ENCODE measurements at places on chromosomes 11 and 22.

- DNase-seq: no peak
These were observed 5.5 kb downstream of the PRPF19 start for GRCh38 chr11:60900673-60901404.

GRCh38 chr22:37139762-37140161 is 10.0 kb downstream of the IL2RB start:
- DNase-seq: no peak

DNA sequence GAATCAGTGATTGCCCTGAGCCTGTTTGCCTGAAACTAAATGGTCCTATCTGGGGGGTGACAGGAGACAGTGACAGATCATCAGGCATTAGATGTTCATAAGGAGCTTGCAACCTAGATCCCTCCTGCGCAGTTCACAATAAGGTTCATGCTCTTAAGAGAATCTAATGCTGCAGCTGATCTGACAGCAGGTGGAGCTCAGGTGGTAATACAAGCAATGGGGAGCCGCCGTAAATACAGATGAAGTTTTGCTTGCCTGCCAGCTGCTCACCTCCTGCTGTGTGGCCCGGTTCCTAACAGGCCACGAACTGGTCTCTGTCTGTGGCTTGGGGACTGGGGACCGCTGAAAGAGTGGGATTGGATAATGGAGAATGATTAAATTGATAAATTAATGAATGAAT is 14.0 kb downstream of the NOX4 start:
- peak; percentile 11 for DNase-seq

- DNase-seq: peak; percentile 92
These were observed 1.2 kb upstream of the MICALL1 start for GRCh38 chr22:37904572-37905533.

- DNase-seq: no peak
These were observed 6.5 kb upstream of the IL18BP start for GRCh38 chr11:71992136-71992730.

GRCh38 chr11:7437696-7438095 is 47.6 kb upstream of the OLFML1 start:
- DNase-seq: no peak

DNA sequence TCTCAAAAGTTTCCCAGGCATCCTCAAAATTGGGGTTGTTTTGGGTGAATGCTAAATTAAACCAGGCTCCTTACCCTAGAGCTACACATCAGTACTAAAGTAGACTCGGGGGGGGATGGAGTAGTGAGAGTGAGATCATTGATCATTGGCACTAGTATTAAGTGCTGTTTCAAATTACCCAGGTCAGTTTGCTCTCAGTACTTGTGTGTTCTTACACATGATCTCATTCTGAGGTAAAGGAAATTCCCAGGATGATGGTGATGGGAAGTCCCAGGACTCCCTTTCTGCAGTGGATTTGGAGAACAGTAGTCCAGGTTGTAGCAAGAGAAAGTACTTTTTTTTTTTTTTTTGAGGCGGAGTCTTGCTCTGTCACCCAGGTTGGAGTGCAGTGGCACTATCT is 12.5 kb downstream of the RBM4 start:
- no peak for DNase-seq

DNA sequence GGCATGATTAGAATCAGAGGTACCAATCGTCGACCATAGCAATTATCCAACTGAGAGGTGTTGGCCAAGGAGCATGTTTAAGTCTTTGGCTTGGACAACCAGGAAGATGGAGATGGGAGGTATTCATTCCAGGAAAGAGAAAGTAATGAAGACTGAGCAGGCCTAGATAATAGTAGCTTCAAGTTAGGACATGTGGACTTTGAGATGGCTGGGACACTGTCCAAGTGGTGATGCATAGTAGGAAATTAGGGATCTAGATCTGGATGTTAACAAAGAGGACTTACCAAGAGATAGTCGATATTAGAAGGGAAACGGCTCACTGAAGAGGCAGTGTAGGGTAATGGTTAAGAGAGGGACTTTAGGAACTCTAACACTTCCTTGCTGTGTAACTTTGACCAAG is 266.7 kb downstream of the FAM76B start:
- no peak for DNase-seq

GRCh38 chr11:57751676-57752253 is at the start of gene BTBD18:
Gene BTBD18, minus strand, starts transcription at chr11:57751819. Its CDS starts 631 bp downstream, at chr11:57751188.
- DNase-seq: peak; percentile 56

GRCh38 chr11:46694607-46695006 is 5.8 kb downstream of the ARHGAP1 start:
- DNase-seq: no peak

DNA sequence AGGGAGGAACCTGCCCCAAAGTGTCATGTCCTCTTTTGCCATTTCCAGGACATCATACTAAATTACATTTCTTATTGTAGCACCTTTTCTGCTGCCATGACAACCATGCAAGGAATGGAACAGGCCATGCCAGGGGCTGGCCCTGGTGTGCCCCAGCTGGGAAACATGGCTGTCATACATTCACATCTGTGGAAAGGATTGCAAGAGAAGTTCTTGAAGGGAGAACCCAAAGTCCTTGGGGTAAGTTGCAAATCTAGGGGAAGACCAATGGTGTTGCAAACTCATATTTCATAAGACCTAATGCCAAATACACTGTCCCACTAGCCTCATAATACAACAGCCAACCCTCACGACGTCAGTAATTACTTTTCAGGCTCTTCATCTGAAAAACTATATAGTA is 11.7 kb downstream of the MS4A4A start:
- no peak for DNase-seq

DNA sequence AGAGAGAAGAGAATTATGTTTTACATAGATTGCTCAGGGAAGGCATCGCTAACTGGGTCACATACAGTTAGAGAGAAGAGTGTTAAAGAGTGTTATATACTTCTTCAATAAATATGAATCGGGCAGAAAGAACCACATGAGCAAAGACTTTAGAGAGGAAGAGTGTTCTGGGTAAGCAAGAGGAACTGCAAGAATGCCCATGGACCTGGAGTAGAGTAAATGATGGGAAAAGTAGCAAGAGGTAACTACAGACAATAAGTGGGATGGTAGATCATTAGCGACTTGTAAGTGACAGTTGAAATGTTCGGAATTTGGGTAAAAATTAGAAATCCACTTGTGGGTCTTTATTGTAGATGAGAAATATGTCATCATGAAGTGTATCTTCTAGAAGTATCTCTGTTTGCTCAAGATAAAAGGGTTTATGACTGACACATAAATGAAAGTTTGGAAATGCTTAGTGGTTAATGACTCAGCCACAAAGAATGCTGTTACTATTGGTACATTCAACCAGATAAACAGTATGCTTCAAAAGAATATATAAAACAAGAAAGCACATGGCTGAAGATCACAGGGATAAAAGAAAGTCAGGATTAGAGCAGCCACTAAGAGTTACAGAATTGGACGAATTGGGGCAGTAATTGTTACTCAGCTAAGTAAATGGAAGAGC is 229.3 kb downstream of the CASP12 start:
- DNase-seq: peak; percentile 93

DNA sequence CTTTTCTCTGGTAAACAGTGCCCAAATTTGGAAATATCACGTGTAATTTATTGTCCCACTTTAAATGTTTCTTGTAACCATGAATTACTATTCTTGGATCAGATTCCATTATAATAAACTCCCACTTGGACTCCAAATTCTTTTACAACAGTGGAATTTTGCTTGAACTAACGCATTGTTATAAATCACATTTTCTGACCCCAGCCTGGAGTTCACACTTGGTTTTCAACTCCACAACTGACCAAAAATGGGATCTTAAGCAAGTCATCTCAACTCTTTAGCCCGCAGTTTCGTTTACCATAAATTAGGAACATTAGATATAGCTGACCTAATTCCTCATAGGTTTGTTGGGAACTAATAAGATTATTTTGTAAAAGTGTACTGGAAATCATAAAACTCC is 336.8 kb upstream of the NCAM1 start:
- no peak for DNase-seq

GRCh38 chr11:115298300-115299012 is 205.8 kb downstream of the CADM1 start:
- no peak for DNase-seq

- no peak for DNase-seq
These were observed 135.5 kb downstream of the PARVA start for GRCh38 chr11:12512826-12513395.

GRCh38 chr22:28650463-28650862 is 29.2 kb downstream of the TTC28 start:
- DNase-seq: no peak

DNA sequence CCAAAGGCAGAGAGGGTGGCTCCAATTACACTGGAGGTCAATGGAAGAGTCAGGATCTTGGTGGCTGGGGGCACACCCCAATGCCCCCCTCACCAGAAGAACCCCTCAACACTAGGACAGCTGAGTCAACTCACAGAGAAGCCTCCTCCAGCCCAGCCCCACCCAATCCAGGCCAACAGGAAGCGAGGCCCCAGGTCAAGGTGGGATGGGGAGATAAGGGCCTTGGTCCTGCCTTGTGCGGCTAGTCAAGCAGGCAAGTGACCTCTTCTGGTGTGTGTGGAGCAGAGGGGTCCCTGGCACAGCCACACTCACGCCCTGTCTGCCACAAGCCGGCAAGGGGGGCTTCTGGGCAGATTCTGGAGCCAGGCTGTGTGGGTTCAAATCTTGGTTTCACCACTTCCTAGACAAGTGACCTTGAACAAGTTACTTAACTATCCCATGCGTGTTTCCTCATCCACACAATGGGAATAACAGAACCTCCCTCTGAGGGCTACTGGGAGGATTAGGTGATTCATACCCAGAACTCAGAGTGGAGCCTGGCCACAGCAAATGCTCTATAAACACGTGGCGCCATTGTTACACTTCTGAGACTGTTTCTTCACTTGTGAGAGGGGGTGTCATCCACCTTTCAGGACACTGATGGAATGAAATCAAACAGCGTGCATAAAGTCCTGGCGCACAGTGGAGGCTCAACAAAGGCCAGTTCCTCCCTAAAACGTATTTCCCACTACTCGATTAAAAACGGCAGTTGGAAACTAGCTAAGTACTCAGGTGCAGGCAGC is 3.2 kb downstream of the TTLL12 start:
- DNase-seq: no peak

DNA sequence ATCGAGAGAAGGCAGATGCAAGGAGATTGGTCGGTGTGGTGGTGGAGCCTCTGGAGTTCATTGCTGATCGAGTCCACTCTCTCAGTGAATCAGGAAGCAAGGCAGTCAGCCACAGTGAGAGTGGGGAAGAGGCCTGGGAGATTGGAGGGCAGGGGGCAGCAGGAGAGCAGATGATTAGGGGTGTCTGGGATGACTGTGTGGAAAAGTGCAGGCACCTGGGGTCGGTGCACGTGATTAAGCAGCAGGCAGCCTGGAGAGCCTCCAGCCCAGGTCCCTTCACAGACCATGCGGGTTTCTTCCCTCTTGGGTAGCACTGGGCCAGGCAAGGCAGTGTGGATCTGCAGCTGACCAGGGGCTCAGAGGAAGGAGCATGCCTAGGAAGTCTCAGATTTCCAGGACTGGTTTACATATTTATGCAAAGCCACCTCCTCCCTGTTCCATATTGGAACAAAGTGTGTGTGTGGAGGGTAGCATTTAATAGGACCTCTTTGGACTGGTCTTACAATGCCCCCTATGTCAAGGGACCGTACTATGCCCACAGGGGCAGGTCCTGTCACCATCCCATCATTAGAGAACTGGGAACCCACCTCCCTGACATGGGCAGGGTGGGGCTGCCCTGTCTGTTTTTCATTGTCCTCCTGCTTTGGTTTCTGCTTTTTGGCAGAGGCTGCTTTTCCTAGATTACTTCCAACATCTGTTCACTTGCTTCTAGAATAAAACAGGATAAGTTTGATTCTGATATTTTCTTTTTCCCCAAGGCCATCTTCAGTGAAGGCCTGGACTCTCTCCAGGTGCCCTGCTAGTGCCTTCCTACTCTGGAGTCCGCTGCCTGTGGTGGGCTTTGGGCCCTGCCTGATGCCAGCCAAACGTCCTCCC is 14.0 kb upstream of the GDPD5 start:
- DNase-seq: no peak

- peak; percentile 96 for DNase-seq
These were observed 56.9 kb upstream of the PRSS23 start for GRCh38 chr11:86743223-86744118.

GRCh38 chr11:6333095-6333494 is 12.8 kb upstream of the CAVIN3 start:
- DNase-seq: no peak

DNA sequence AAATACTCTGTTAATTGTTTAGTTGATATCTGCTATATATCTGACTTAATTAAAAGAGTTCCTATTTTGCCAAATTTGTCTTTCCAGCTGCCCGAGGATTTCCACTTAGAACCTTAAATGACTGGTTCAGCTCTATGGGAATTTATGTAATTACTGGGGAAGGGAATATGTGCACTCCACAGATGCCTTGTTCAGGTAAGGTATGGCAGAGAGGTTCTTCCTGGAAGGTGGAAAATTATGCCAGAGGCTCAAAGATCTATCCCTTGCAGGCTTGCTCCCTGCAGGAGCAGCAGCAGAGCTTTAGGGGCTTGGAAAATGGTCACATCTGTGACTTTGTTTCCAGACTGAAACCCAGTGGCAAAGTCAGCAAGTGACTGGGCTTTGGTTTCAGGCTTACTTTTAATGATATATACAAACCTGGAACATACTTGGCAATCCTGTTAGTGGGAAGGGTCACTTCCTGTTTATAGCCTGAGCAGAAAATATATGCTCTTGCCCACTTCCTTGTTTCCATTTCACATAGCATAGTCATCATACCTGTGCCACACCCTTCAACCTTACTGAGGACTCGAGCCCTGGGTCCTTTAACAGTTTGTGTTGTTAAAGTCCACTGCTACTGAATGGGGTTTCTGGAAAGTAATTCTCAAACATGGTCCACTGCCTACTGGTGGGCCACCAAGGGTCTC is 23.7 kb downstream of the WBP2NL start:
- peak; percentile 69 for DNase-seq

DNA sequence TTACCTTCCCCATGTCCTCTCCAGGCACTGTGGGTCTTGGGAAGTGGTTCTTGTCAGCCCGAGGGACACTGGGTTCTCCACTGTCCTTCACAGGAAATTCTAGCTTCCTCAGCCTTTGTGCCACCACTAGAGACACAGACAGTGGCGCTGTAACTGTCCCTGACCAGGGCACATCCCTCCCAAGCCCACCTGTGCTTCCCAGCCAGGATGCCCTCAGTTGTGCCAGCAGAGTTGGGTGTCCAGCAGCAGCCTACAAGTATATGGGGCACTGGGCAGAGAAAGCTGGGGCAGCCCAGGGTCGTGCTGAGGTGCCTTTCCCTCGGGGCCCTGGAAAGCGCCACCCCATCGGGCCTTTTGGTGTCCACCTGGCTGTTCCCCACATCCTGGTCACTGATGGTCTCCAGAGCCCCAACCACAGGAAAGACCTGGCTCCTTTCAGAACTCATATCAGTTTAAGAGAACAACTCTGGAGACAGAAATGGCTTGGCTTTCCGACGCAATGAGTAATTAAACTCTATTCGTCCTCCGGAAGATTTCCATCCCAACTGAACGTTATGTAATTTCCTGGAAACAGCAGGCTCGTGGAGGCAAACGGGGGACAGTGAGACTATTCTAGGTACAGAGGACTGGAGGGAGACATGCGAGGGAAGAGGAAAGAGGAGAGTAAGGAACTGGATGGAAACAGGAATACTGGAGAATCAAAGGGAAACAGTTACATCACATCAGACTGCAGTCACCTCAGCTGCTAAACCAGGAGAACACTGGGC is 28.6 kb downstream of the PPP2R1B start:
- DNase-seq: no peak

GRCh38 chr11:70233511-70233934 is 30.4 kb downstream of the FADD start:
- peak; percentile 89 for DNase-seq

Data from SW480 (cell line).